NCI-H1092 treated with DMSO at 0.1 percent for 48 hours (cell line): ENCODE measurements at places on chromosomes 7 and 10.

DNA sequence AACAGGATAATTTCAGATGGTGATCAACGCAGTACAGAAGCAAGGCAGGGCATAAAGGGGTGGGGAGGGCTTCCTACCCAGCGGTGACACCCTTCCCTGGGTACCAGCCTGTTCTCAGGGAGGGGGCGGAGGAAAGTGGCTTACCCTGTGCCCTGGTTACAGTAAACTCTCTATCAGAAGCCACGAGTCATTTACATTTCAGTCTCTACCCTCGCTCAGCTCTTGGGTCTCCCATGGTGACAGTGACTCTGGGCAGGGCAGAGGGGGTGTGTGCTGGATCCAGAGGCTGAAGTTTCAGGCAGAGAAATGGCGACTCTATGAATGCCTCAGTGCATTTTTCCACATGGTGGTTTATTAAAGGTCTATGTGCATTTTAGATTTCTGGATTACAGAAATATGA lies 107.0 kb downstream of the ADARB2 start:
- DNase-seq: no peak

DNA sequence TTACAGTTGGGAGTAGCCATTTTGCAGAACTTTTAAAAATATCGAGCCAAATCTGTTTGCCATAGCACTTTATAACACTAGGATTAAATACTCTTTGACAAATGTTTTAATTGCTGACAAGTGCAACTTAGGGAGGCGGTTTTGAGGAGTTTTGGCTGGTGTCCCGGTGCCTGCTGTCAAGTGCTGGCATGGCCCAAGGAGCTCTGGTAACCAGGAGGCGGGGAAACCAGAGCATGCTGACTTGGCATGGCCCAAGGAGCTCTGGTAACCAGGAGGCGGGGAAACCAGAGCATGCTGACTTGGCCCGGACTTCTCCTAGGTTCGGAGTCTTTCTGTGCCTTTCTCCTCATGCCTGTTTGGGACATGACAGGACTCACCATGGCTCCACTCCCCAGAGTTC lies 30.8 kb upstream of the ZNF32 start:
- DNase-seq: no peak

- no peak for DNase-seq
These were observed 23.0 kb downstream of the LHPP start for GRCh38 chr10:124484661-124485060.

DNA sequence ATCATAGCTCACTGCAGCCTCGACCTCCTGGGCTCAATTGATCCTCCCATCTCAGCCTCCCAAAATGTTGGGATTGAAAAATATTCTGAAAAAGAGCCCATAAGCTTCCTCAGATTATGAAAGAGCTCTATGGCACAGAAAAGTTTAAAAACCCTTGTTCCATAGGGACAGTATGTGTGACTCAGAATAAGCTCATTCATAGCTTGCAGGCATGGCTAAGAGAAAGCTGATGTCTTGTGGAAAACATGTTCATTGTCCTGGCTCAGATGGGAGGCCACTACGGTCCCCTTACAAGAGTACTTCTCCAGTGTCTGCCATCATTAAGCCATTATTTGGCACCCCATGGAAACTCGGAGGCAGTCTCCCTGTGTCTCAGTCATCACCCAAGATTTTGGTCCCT lies 64.0 kb downstream of the CCDC3 start:
- DNase-seq: no peak

DNA sequence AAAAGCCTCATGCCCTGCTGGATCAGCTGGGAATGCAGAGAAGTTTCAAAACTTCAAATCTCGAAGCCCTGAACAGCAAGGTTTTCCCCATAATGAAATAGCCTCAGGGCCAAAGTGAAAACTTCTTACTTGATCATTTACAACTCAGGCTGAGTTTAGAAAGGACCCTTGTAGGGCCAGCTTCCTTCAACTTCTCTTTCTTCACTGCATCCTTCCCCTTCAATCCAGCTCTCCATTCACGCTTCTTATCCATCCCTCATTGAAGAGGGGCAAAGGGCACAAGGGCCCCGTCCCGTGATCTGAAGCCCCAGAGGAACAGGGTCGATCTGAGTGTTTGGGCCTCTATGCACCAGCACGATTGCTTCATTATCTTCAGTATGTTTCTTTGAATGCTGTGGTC lies 392.2 kb upstream of the CELF2 start:
- DNase-seq: no peak

- DNase-seq: no peak
These were observed 755 bp downstream of the FAM171A1 start for GRCh38 chr10:15370212-15370855.

- no peak for DNase-seq
These were observed 640.2 kb downstream of the ARL4A start for GRCh38 chr7:13327669-13328068.

DNA sequence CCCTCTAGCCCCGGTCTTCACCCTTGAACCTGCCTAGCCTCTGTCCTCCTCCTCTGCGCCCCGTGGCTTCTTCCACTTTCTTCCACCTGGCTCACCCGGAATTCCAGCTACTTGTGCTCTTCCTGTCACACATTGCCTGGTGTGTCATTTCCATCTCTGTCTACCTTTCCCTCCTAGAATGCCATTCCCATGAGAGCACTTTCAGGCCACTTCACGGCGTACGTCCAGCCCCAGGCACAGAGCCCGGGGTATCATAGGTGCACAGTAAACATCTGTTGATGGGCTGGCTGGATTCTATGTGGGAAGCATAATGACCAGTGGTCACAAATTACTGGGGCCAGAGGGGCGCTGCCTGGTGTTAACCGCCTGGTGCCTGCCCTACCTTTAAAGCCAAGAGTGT lies 161.3 kb downstream of the CUX1 start:
- DNase-seq: peak; percentile 11

DNA sequence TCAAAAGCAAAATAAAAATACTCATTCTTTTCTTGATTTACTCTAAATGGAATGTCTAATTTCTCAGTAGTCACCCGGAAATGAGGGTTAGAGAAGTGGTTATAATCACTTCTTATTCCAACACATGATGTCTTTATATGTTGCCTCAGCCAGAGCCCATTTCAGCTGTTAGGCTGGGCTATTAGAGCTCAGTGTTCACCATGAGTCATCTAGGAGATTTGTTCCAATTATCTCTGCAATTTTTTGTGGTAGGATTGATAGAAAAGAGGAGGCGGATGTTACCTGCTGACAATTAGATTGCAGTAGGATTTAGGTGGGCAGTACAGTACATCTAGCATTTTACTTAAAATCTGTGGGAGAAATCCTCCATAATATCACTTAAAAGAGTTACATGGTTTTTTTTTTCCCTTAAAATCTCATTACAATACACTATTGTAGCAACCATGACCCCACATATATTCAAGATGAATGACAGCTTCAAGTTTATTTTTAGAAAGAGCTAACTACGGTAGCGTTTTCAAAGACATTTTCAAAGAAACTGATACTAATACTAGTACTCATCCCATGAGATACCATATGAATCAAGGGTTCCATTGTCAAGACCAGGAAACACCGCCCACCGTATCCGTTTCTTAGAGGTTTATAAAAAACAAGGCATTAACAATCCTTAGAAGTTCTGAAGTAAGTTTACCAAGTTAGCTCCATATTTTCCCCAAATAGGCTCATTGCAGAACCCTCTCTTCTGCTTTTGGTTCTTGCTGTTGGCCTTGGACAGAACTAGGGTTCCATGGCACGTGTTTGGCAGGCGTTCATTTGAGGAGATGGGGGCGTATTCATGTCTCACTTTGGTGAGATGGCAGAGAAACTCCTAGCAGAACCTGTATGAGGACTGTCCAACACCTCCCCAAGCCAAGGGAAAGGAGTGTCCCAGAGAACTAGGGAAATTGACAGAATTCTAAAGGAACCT lies 10.4 kb downstream of the CPA2 start:
- DNase-seq: peak; percentile 15

- no peak for DNase-seq
These were observed 86.6 kb upstream of the INSYN2A start for GRCh38 chr10:127283017-127283416.

GRCh38 chr7:128103498-128104107 lies 72.4 kb upstream of the LRRC4 start:
- DNase-seq: peak; percentile 42

- no peak for DNase-seq
These were observed 46.0 kb downstream of the ATAD1 start for GRCh38 chr10:87771871-87772500.

DNA sequence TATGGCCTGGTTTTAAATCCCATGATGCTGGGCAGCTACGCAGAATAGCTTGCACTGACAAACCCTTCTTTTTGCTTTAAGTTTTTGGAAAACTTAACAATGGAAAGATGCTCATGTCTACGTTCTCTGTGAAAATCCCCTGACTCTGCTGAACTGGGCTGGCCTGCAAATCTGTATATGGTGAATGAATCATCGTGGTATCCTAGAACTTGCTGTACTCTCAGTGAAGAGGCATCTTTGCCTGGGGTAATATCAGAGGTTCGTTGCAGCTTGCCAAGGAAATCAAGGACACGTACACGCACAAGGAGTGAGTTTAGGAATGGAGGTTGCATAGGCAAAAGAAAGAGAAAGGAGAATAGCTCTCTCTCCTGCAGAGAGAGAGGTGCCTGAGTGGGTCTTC lies 382.0 kb upstream of the ADARB2 start:
- no peak for DNase-seq

DNA sequence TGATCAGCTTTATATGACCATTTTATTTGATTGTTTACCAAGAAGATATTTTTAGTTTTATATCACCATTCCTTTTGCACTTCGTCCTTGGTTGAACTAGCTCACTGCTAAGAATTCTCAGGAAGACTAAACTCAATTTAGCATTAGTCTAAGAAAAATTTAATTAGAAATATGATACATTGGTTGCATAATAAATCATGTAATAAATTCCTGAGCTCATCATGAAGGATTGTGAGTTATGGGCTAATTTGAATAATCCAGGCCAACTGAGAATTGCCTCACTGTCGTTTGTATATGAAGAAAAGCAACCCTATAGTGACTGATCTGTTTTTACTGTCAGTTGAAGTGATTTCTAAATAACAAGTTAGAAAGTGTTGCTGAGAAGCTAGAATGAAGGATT lies 725.5 kb downstream of the DNAJB9 start:
- no peak for DNase-seq

GRCh38 chr10:106284802-106285587 lies 879.5 kb downstream of the SORCS1 start:
- no peak for DNase-seq

DNA sequence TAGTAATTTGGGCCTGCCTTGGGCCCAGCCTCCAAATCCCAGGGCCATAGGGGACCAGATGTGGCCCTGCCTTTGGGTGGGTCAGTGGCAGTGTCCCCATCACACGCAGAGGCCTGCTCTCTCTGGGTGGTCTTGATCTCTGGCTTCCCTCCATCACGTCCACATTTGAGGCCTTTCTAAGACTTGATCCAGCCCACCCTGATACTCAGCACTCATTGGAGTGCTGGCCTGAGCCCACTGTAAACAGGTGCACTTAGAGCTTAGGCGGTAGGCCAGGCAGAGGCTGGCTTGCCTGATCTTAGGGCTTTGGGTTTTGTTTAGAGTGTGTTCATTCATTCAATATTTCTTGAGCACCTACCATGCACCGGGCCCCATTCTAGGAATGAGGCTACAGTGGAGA lies 52.6 kb downstream of the TBATA start:
- no peak for DNase-seq

DNA sequence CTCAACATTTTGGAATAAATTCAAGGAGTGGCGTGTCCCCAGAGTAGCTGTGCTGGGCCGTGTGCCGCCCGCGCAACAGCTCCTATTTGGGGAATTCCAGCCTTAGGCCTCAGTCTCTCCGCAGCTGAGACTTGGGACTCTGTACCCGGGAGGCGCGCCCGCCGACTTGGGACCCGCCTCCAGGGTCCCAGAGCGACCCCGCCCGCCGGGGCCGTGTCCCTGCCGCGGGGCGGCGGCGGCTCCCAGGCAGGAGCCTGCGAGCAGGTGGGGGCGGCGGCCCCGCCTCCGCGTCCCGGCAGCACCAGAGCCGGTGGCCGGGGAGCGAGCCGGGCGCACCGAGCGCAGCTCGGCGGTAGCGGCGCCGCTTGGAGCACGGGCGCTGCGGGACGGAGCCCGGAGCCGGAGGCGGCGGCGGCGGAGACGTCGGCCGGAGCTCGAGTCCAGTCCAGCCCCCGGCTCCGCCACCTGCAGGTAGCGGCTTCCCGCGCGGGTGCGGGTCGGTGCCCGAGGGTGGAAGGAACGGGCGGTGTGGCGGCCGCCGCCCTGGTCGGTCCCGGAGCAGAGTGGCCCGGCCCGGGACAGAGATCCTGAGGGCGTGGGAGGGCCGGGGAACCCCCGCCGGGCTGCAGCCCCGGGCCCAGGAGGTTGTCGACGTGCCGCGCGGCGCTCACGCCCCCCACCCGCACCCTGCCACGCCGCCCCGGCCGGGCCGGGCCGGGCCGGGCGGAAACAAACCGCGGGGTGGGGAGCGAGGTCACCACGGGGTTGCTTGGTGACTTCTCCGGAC lies at the start of gene WIPF3:
TSS of gene WIPF3 (plus strand) at position 301 of the 787 bp plus-strand sequence. CDS start 28,217 bp downstream, outside the sequence.
- no peak for DNase-seq

DNA sequence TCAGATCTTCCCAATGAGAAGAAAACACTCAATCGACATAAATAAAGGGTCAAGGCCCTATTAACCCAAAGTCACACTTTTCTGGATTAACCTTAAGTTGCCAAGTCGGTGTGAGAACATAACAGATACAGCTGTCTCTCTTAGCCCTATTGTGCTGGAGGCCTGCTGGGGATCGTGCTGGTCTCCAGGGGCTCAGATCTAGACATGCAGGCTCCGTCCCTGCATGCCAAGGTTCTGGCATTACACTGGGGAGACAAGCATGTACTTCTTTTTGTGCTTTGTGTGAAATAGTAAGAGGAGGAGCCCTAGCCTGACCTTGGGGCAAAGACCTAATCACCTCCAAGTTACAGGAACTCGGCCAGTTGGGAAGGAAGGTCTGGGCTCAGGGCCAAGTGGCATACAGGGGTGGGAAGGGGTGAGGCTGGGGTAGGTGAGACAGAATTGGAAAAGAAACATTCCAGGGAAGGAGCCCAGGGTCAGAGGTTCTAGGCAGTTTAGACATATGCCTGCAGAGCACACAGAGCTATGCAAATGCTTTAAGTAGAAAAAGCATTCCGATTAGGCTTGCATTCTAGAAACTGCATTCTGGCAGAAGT lies 216.4 kb downstream of the HECW1 start:
- no peak for DNase-seq

- no peak for DNase-seq
These were observed 105.6 kb upstream of the GPR26 start for GRCh38 chr10:123560301-123561140.
